ENCODE measurements at places on chromosomes 4 and X. TPM values are rescaled to one million over a fixed set of nuclear protein-coding genes. Genes with fewer than 3 reads are reported as not detected.

Gene PSAPL1
- not detected for total RNA-seq

Gene KANTR
- total RNA-seq, result 41.5 TPM

Gene GPC3
- total RNA-seq, result 15.9 TPM

Gene OTUD4
- total RNA-seq, result 34.5 TPM

Gene CXorf65
- not detected for total RNA-seq

Gene BEX1
- total RNA-seq, result 19.1 TPM

Gene GPR50
- total RNA-seq, result not detected

Gene CDX4
- total RNA-seq, result not detected

Gene CT55
- total RNA-seq, result not detected

Gene PITX2
- not detected for total RNA-seq

Gene GLRA3
- total RNA-seq, result not detected

Gene PCDH18
- 23.0 TPM for total RNA-seq

Gene ADRA2C
- 3.5 TPM for total RNA-seq

Gene ZMYM3
- total RNA-seq, result 20.7 TPM

Gene SSX3
- not detected for total RNA-seq

Gene LRRC66
- 0.15 TPM for total RNA-seq

Gene ADGRG4
- not detected for total RNA-seq

Gene YIPF6
- total RNA-seq, result 65.4 TPM

Gene SLC25A4
- 26.7 TPM for total RNA-seq

Gene MAGEC2
- not detected for total RNA-seq

Gene GLUD2
- total RNA-seq, result 1.6 TPM

Gene ASB5
- total RNA-seq, result not detected

Gene ARHGEF6
- 4.9 TPM for total RNA-seq

Gene MXRA5
- total RNA-seq, result 31.0 TPM

All from thyroid gland (tissue), 4 donors.